ENCODE measurements at places on chromosomes 7 and 10. TPM values are rescaled to one million over a fixed set of nuclear protein-coding genes. Genes with fewer than 3 reads are reported as not detected.

Gene CYP3A5
- not detected for total RNA-seq

Gene CPA4
- total RNA-seq, result 0.25 TPM

Gene DDX56
- 55.2 TPM for total RNA-seq

Gene NFE2L3
- total RNA-seq, result 70.6 TPM

Gene TAS2R39
- not detected for total RNA-seq

Gene TMEM139
- total RNA-seq, result not detected

Gene TYW1B
- total RNA-seq, result 0.97 TPM

Gene HOXA9
- 5.0 TPM for total RNA-seq

Gene MARVELD1
- total RNA-seq, result 6.6 TPM

Gene ANKRD1
- 1,685 TPM for total RNA-seq

Gene SFTPA1
- not detected for total RNA-seq

Gene TRIM73
- 0.88 TPM for total RNA-seq

Gene TPK1
- total RNA-seq, result 28.9 TPM

Gene VWC2
- not detected for total RNA-seq

Gene GPR15LG
- total RNA-seq, result not detected

Measured in bladder microvascular endothelial cell (primary cell).